NCI-H1105 (cell line): ENCODE measurements at places on chromosomes 13 and 19.

DNA sequence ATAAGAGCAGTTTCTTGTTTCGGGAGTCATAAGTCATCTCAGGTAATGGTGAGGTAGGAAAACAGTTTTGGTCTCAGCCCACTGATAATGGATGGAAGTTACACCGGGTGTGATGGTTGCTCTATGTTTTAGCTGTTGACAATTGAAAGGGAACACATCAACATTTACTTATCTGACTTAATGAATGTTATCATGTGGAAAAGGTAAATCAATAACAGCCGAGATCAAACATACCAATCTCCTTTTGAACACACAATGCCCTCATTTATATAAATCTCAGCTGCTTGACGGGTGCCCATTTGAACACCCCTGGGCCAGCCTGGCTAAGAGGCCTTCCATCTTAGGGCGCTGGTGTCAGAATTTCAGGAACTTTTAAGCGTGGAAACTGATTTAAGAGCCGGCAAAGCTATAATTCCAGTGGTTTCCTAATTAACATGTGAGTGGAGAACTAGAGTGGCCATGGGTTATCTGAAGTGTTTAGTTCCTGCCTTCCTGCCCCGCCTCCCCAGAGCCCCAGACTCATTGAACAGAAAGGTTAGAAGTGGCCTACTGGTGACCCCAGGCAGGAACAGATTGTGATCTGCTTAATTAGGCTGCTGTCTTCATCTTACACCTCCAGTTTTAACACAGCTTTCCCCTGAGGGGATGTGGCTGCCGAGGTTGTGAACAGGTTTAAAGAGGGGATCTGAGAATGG lies 572.7 kb downstream of the FGF9 start:
- DNase-seq, result no peak

DNA sequence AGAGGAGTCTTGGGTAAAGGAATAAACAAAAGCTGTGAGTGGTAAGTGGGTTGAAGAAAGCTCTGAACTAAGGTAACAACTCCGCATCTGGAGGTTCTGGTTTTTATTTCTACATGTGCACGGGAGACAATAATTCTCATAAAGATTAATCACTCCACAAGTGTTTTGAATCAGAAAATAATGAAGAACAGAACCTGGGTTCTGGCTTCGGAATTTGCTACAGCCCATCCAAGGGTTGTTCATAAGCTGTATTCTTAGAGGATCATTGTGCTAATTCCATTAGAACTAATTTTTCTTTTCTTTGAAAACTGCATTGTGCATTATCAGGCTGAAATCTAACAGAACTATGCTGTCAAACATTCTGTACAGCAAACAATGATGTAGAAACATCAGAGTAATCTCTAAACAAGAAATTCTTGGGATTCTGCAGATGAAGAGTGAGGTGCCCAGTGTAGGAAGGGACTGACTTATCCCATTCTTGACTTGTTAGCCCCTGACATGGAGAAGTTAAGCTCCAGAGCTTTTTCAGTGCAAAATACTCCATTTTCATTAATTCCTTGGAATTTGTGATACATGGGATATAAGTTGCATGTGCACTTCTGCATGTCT lies 368.2 kb downstream of the COG6 start:
- DNase-seq, result no peak

- DNase-seq, result no peak
These were observed 1410.1 kb upstream of the ATXN8OS start for GRCh38 chr13:68697551-68697950.

DNA sequence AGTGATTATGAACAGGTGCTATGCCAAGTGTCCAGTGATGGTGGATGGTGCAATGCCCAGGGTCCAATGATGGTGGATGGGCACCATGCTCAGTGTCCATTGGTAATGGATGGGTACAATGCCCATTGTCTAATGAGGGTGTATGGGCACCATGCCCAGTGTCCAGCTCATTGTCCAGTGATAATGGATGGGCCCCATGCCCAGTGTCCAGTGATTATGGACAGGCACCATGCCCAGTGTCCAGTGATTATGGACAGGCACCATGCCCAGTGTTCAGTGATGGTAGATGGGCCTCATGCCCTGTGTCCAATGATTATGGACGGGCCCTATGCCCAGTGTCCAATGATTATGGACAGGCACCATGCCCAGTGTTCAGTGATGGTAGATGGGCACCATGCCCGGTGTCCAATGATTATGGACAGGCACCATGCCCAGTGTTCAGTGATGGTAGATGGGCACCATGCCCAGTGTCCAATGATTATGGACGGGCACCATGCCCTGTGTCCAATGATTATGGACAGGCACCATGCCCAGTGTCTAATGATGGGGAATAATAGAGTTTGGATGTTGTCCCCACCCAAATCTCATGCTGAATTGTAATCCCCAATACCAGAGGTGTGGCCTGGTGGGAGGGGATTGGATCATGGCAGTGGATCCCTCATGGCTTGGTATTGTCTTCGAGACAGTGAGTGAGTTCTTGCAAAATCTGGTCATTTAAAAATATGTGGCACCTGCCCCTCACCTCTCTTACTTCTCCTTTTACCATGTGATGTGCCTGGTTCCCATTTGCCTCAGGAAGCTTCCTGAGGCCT lies 87.8 kb downstream of the ANKRD10 start:
- DNase-seq, result no peak

- DNase-seq, result no peak
These were observed 10.6 kb upstream of the SOX1 start for GRCh38 chr13:112056284-112056727.
